EH (cell line): ENCODE measurements at places on chromosomes 7 and 10.

GRCh38 chr10:96473866-96474265 is 39.9 kb downstream of the TLL2 start:
- DNase-seq, result no peak

- no peak for DNase-seq
Measured at GRCh38 chr10:26090026-26090425, 126.5 kb upstream of the GAD2 start.

DNA sequence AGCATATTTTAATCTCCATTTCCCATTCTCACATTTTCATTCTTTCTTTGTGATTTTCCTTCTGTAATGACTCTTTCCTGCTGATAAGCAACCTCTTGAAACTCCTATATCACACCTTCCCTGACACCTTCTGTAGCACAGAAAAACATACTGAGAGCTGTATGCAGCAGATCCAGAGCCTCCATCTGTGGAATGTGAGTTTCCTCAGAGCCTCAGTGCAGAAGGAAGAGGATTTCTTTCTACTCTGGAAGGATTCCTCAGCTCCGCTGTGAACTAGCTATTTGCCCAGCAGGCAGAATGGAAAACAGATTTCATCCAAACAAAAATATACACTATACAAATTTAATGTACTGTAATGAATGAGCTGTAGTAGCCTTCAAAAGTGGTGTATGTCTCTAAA is 841.3 kb upstream of the ZWINT start:
- no peak for DNase-seq

DNA sequence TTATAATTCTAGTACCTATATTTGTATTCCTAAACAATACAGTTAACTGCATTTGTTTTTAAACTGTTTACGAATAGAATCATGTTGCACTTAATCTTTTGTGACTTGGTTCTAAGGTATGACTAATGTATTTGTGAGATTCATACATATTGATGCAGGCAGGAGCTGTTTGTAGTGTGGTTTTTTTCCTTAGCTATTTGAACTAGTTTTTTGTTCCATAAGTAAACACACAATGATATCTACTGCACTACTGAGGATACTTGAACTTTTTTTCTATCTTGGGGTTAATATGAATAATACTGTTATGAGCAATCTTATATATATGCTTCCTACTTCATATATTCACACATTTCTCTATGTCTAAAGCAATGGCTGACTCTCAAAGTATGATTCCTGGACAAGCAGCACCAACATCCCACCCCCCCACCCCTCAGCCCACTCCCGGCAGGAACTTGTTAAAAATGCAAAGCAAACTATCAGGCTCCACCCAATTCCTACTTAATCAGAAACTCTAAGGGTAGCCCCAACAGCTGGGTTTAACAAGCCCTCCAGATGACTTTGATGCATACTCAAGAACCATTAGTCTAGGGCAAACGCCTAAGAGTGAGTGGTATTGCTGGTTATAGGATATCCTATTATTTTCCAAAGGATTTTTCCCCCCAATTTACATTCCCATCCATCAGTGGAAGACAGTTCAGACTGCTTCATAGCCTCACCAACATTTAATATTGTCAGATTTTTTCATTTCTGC is 25.8 kb downstream of the BRAF start:
- peak; percentile 8 for DNase-seq

GRCh38 chr7:131533151-131533559 is 23.3 kb downstream of the PODXL start:
- no peak for DNase-seq

DNA sequence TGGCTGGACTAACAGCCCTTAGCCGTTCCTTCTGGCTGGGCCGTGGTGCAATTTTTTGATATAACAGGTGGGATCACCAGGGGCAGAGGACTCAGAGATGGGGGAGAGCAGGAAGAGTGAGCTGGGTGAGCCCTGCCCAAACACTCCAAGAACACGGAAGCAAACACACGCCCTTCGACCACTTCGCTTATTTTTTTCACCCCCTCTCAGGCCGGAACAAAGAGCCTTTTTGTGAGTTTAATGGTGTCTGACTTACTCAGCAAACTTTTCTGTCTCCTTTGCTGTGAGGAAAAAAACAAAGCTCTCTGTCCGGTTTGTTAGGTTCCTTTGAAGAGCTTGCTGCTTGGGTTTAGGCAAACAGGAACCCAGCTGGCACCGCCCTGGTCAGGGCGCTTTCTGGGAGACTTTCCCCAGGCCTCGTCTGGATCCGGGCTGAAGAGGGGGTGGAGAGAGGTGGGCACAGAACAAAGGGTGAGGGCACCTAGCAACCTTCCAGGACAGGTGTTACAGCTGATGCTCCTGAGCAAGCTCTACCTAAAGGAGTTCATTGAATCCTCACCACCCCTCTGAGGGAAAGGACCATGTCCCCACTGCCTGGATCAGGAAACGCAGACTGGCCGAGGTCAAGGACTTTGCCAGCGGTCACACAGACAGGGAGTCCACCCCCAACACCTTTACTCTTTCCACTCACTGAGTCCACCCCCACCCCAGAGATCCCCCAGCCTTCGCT is 23.3 kb downstream of the CALML3 start:
- peak; percentile 50 for DNase-seq

GRCh38 chr10:94213001-94213530 is 149.7 kb downstream of the NOC3L start:
- DNase-seq, result no peak
